ENCODE measurements at places on chromosomes 2 and 18.

- H3K36me3 ChIP-seq = no peaks in the 10 kb centered on the region
- H3K27me3 ChIP-seq = no peaks in the 10 kb centered on the region
- DNase-seq = peak; percentile 90
- no peak overlapping the region for H3K4me3 ChIP-seq
- H3K27ac ChIP-seq = no peak overlapping the region
Observed at GRCh38 chr18:59056706-59057492, 82.8 kb upstream of the SEC11C start.

DNA sequence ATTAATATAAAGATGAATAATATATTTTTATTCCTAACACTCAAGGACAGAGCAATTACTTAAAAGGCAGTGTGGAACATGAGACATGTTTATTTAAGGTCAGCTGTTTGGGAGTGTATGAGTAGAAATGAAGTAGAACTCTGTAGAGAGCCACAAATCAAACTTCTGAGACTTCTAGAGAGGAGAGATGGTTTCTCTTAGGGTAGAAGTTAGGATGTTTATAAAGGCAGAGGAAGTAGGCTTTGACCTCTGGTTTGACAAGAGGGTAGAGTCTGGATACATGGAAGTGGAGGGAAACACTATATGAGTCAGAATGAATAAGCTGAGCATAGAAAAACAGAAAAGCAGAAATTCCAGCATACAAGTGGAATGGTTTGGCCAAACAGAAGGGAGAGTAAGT, 262.1 kb upstream of the KLHL14 start:
- no peak for DNase-seq
- no peaks in the 10 kb centered on the region for H3K27me3 ChIP-seq
- no peaks in the 10 kb centered on the region for H3K4me1 ChIP-seq
- H3K27ac ChIP-seq = no peak overlapping the region
- no peak overlapping the region for H3K4me3 ChIP-seq

- no peak for DNase-seq
- no peaks in the 10 kb centered on the region for H3K4me1 ChIP-seq
- no peak overlapping the region for H3K27ac ChIP-seq
Observed at GRCh38 chr2:9087121-9087681, 83.7 kb upstream of the MBOAT2 start.

DNA sequence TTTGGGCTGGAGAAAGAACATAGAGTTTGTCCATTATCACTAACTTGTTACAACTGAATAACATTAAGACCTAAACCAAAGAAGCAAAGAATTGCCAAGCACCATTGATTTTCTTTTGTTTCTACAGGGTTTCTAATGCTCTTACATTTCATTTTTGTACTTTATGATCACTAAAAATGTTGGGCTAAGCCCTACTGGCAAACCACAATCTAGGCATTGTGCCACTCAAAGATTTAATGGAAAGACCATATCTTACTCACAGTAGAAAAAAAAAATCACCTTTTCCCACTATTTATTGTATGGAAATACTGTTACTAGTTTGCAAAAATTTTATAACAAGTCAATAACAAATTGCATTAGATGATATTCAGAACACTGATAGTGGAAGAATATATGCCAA, 447.4 kb upstream of the PKDCC start:
- H3K4me1 ChIP-seq = no peaks in the 10 kb centered on the region
- H3K27ac ChIP-seq = no peak overlapping the region
- H3K4me3 ChIP-seq = no peak overlapping the region
- DNase-seq = no peak

DNA sequence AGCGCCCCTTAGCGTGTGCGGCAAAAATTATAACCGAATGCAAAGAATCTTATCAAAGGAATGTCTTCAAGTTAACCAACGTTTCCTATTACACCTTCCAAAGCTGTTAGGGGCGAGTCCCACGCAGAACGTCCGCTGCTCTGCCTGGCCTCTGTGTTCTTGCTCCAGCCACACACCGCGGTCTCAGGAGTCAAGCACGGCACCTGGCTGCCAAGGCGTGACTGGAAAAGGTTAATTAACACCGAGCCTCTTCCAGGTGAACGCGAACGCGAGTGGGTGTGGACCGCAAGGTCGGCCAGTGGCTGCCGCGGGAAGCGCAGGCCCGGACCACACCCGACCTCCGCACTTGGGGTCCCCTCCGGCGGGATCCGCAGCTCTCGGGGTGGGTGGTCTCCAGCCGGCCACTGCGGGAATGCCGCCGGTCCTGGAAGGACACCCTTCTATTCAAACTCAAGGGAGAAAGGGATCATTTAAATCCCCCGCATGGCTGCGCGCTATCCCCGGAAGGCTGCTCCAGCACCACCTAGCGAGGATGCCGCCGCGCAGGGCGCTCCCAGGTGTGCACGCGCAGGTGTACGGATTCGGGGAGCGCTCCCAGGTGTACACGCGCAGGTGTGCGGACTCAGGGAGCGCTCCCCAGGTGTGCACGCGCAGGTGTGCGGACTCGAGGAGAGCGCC, 830 bp downstream of the CYB5A start:
- peak; percentile 84 for DNase-seq
- peak overlapping the region; percentile 99 for H3K4me3 ChIP-seq

GRCh38 chr2:46062637-46063412, 234.4 kb upstream of the EPAS1 start:
- H3K36me3 ChIP-seq = no peaks in the 10 kb centered on the region
- H3K4me1 ChIP-seq = no peaks in the 10 kb centered on the region
- no peak overlapping the region for H3K4me3 ChIP-seq
- peak overlapping the region; percentile 23 for H3K27ac ChIP-seq

DNA sequence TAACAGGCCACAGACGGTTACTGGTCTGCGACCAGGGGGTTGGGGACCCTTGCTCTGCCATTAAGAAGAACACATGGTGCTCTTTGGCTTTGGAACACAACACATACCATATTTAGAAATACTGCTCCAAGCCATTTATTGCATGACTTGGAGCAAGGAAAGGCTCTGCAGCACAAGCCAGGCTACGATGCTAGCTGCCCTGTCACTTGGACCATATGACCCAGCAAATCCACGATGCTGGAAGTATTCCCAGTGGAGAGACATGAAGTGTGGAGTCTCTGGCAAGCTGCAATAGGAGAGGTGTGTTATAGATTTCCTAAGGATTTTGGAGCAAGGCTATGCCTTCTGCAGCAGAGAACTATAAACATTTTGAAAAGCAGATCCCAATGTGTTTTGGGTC, 171.2 kb downstream of the HAUS1 start:
- H3K4me3 ChIP-seq = no peak overlapping the region
- no peak for DNase-seq
- no peaks in the 10 kb centered on the region for H3K36me3 ChIP-seq
- H3K4me1 ChIP-seq = peaks cover 11% of the 10 kb centered on the region

GRCh38 chr18:72180689-72181088, 363.5 kb downstream of the CBLN2 start:
- H3K36me3 ChIP-seq = no peaks in the 10 kb centered on the region
- H3K27ac ChIP-seq = peak overlapping the region; percentile 53
- no peak for DNase-seq
- H3K4me1 ChIP-seq = no peaks in the 10 kb centered on the region
- H3K27me3 ChIP-seq = no peaks in the 10 kb centered on the region

DNA sequence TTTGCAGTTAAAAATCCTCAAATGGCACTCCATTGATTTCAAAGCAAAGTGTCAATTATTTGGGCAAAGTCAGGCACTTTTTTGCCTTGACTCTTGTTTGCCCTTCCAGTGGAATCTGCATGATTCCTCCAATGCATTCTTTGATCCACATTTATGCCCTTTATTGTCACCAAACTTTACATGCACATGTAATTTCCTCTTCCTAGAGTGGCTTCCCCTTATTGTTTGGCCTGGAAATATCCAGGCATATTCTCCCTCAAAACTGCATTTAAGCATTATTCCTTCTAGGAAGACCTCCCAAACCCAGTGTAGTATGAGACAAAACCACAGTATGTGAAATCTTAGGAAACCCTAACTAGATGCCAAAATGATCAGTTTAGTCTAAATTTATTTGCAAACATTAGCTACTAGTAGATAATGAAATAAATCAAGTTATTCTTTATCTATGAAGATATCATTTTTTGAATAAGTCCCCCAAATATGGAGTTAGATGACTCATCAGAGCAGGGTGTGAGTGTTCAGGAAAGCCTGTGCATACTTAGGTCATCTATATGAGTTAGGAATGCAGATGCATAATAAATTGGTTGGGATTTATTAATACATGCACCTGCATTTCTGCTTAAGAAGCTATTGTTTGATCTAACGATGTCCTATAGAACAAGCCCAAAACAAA, 433.3 kb upstream of the TCF4 start:
- no peaks in the 10 kb centered on the region for H3K27me3 ChIP-seq
- no peak for DNase-seq
- H3K27ac ChIP-seq = no peak overlapping the region
- no peak overlapping the region for H3K4me3 ChIP-seq
- no peaks in the 10 kb centered on the region for H3K4me1 ChIP-seq

GRCh38 chr2:166384774-166385173, 9.0 kb upstream of the SCN9A start:
- no peak for DNase-seq
- no peak overlapping the region for H3K4me3 ChIP-seq
- no peaks in the 10 kb centered on the region for H3K4me1 ChIP-seq
- H3K27ac ChIP-seq = no peak overlapping the region

- H3K4me3 ChIP-seq = peak within 1 kb of the TSS; percentile 31
- peak; percentile 80 for DNase-seq
Observed at GRCh38 chr2:149038442-149039212, at the start of gene LYPD6B. TSS of gene LYPD6B (plus strand) at chr2:149038699. CDS start at chr2:149130949, 92,250 bp downstream.

- H3K27me3 ChIP-seq = no peaks in the 10 kb centered on the region
- H3K4me3 ChIP-seq = no peak overlapping the region
- H3K36me3 ChIP-seq = no peaks in the 10 kb centered on the region
- no peak overlapping the region for H3K27ac ChIP-seq
- no peaks in the 10 kb centered on the region for H3K4me1 ChIP-seq
Observed at GRCh38 chr2:54840559-54841468, 117.4 kb downstream of the EML6 start.

DNA sequence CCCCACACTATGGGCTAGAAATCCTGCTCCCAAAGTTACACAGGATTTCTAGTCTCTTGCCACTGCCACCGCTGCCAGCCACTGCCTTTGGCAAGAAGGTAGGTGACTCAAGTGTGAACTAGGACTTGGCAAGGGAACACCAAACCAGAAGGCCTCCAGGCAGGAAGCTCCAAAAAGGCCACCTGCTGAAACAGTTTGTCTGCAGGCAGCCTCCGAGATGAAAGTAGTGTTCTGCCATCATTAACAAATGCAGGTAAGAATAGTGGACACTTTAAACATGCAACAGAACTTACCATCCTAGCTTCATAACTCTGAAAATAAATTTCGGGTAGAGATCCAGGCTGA, 3.9 kb downstream of the ANKRD44 start:
- peak overlapping the region; percentile 97 for H3K27ac ChIP-seq
- H3K4me1 ChIP-seq = peaks cover 91% of the 10 kb centered on the region

DNA sequence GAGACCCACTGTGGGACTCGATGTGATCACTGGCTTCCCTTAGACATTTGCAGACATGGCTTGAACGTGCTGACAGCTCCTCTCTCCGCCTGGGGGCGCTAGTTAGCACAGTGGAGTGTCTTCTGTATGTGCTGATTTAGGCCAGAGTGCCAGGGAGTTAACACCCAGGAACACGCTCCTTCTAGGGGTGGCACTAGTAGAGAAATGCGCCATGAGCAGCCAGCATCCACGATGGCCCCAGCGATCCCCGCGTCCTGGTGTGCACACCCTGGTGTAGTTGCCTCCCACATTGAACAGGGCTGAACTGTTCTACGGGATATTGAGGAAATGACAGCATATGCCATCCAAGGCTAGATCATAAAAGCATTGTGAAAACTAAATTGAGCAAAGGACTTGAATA, 11.4 kb upstream of the NMUR1 start:
- DNase-seq = peak; percentile 65
- no peak overlapping the region for H3K4me3 ChIP-seq
- peaks cover 28% of the 10 kb centered on the region for H3K4me1 ChIP-seq
- no peaks in the 10 kb centered on the region for H3K27me3 ChIP-seq
- H3K27ac ChIP-seq = peak overlapping the region; percentile 46
- H3K36me3 ChIP-seq = no peaks in the 10 kb centered on the region

DNA sequence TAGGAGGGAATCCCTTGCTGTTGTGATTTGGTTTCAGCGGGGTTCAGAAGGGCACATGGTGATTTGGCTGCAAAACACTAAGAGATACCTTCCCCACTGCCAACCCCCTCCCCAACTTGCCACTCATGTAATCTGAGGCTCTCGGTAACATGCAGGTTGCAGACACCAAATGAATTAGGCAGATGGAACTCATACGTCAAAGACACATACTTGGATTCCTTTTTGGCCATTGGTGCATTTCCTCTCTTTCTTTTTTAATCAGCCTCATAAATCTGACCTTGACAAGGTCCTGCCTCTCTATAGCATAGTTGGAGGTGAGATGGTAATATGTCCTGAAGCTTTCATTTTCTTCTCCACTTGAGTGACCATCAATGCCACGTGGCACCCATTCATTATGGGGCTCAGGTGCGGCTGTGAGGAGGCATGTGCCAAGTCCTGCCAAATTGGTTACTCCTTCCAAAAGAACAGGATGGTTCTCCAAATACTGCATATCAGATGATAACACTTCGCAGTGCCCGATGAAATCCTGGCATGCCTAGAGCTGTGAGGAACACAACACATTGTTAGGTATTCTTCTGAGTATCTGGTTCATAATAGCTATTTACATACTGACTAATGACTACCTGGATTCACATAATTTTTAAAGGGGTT, 8.3 kb upstream of the TMEM178A start:
- no peak for DNase-seq
- no peaks in the 10 kb centered on the region for H3K27me3 ChIP-seq
- H3K4me1 ChIP-seq = no peaks in the 10 kb centered on the region

DNA sequence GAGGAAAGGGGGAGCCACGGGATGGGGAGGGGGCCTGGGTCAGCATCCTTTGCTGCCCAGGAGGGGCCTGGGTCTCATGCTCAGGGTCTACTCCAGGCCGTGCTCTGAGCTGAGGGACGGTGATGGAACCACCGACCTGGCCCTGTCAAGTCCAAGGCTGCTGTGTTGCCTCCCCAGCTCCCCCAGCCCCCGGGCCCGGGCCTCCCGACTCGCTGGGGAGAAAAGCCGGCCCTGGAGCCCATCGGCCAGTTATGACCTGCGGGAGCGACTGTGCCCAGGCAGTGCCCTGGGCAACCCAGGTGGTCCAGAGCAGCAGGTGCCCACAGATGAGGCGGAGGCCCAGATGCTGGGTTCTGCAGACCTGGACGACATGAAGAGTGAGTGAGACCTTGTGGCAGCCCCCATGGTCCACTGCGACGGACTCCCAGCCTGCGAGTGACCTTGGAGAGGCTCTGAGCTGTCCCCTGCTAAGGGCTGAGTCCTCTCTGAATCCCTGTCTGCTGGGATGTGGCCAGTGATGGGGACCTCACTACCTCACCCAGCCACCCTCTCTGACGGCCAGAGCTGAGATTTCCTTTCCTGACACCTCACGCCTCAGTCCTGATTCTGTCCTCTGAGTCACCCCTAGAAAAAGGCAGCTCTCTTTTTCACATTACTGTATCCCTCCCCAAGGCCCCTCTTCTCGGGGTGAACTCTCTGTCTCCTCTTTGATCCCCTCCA, 2.7 kb downstream of the SLC4A3 start:
- DNase-seq = no peak
- H3K27ac ChIP-seq = no peak overlapping the region
- H3K36me3 ChIP-seq = no peaks in the 10 kb centered on the region
- peaks cover 4% of the 10 kb centered on the region for H3K4me1 ChIP-seq
- no peak overlapping the region for H3K4me3 ChIP-seq
- peaks cover 50% of the 10 kb centered on the region for H3K27me3 ChIP-seq

GRCh38 chr18:70197844-70198243, 7.6 kb downstream of the RTTN start:
- H3K4me3 ChIP-seq = no peak overlapping the region
- no peaks in the 10 kb centered on the region for H3K4me1 ChIP-seq
- H3K27ac ChIP-seq = no peak overlapping the region
- DNase-seq = no peak
- peaks cover 14% of the 10 kb centered on the region for H3K36me3 ChIP-seq
- H3K27me3 ChIP-seq = no peaks in the 10 kb centered on the region
